ENCODE measurements at places on chromosomes 1 and 21. TPM values are rescaled to one million over a fixed set of nuclear protein-coding genes. Genes with fewer than 3 reads are reported as not detected.

DNA sequence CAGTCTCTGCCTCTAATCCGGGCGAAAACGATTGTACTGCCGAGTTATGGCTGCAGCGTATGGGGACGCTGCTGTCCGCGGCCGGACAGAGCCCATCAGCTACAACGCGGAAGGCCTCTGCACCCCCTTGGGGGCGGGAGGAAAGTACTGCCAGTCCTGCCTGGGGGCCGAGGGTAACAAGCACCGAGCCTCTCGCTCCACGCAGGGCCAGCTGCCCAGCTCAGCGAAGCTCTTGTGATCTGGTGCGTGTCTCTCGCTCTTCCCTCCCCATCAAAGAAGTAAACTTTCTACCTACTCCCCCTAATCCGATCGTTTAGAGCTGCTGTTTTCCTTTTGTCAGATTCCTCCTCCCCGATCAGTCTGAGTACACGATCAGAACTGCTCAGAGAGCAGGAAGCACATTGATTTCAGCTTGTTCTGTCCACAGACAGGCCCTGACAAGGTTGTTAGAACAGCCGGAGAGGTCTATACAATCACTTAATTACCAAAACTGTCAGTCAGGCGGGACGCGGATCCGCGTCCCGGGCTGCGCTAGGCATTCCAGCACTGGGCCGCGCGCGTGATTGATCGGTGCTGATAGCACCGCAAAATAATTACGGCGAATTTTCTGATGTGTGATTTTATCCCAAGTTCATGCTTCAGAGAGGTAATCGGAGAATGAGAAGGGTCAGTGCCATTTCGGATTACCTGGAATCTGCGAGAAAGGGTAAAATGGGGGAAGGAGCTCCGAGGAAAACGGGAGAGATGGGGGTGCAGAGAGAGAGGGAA lies 8.7 kb upstream of the BARHL2 start:
- no peak for ATAC-seq

GRCh38 chr1:234396092-234396491 lies 22.8 kb downstream of the COA6 start:
- ATAC-seq = no peak

DNA sequence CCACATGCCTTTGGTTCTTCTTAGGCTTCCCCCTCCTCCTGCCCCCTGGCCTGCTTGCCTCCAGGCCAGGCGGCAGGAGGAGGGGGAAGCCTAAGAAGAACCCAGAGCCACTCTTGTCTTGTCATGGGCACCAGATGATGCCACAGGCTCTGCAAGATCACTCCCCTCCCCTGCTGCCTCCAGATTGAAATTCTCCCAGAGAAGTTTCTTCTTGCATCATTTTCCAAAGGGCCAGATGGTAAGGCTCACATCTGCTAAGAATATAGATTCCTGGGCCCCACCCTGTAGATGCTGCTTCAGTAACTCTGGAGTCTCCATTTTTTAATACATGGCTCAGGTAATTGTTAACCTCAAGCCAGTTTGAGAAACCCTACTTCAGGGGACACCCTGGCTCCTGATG lies 60.8 kb downstream of the FAM163A start:
- no peak for ATAC-seq

DNA sequence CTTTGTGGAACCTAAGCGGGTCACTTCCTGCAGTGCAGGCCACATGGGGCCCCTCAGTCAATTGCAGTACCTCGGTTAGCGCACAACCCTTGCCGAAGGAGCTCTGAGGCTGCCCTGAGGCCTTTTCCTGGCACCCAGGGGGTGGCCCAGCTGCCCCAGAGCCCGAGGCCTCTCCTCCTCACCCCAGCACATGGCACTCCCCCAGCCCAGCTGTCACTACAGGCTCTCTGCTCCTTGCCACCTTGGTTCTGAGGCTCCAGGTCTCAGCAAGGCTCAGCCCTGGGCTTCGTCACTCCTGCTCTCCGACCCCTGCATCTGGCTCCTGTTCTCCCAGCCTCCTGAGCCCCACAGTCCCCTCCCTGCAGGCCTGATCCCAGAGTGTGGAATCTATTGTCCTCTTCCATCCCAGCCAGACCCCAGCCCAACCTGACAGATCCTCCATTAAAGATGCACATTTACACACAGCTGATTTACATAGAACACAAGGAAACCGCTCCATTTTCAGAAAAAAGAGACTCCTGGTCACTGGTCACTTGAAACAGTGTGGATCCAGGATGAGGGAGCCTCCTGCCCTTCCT lies 192.8 kb upstream of the POU3F1 start:
- ATAC-seq = no peak

DNA sequence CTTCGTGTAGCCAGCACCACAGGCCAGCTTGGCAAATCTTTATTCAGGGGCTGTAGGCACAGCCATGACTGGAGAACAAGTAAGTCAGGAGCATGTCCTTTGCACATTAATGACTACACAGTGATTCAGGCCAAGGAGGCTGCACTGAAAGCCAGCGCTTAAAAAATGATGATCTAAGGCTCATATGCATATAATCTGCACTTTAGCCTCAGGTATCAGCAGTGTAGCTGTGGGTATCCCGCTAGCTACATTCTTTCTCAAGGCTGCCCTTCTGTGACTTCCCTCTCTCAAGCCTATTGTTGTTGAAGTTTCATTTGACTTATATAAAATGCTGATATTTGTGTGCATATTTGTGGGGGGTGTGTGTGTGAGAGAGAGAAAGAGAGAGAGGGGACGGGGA lies 62.6 kb upstream of the RGL1 start:
- ATAC-seq = no peak

The RHD gene
- 0.11 TPM for total RNA-seq

The ARHGAP30 gene
- 180 TPM for total RNA-seq

The SDC3 gene
- 0.11 TPM for total RNA-seq

- ATAC-seq = no peak
These were observed 41.2 kb downstream of the SKI start for GRCh38 chr1:2269193-2269921.

GRCh38 chr1:160046494-160047110 lies 14.8 kb upstream of the PIGM start:
- peak; percentile 88 for ATAC-seq

- ATAC-seq = no peak
These were observed 174.2 kb upstream of the NFIA start for GRCh38 chr1:60908159-60908558.

GRCh38 chr1:167594822-167595221 lies 35.2 kb upstream of the RCSD1 start:
- ATAC-seq = no peak

The ERICH3 gene
- not detected for total RNA-seq

GRCh38 chr21:14900611-14901010 lies 164.2 kb downstream of the NRIP1 start:
- ATAC-seq = peak; percentile 58

- no peak for ATAC-seq
These were observed 257.5 kb downstream of the KIF26B start for GRCh38 chr1:245412306-245412705.

Data from activated T-helper 17 cell treated with anti-CD3 and anti-CD28 coated beads, Interleukin-2, amount 50 U/mL, for 72 hours (primary cell).